ENCODE measurements at places on chromosomes 2 and 18.
A peak's percentile ranks its signal among the peaks of the same experiment; 100 is the strongest.

- DNase-seq = no peak
Measured at GRCh38 chr2:239009589-239009961, 161.7 kb downstream of the TWIST2 start.

GRCh38 chr2:3324404-3325281 lies 53.0 kb downstream of the EIPR1 start:
- no peak for DNase-seq

DNA sequence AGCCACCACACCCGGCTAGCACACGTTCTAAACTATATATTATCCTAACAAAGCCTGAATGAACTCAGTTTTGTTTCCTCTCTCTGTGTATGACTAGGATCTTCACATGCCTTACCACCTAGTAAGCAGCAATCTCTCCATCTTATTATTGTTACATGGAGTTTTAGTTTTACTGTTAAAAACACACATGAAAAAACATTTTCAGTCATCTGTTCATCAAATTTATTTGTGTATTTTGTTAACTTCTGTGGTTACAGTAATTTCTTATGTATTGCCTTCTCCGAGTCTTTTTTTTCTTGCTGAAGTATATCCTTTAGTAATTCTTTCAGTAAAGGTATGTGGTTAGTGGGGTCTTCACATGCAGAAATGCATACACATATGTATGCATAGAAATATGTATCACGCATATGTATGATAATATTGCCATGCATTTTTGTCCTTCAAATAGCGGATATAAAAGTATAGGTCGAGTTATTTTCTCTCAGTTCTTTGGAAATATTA lies 31.4 kb downstream of the ANO7 start:
- no peak for DNase-seq

DNA sequence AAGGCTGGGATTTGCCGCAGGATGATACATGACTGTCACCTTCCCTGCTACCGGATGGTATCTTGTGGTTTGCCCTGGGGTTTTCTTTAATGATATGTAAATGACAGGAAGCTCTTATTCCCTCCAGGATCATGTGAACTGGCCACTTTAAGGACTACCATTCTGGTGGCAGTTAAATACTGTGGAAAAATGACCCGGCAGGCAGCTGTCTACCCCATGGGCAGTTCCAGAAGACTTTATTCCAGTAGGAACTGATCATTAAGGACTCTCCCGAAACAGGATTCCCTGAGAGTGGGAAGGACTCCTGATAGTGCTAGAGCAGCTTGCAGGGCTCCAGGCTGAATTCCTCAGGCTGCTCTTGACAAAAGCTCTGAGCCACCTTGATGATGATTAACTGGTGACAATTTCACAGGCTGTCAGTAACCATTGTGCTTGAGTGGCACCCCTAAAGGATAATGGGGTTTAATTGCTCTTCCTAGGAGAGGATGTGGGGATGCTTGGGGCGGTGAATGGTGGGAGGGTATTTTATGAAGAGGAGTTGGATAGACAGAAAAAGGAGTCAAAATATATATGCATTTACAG lies 212.0 kb downstream of the CPS1 start:
- no peak for DNase-seq

GRCh38 chr2:176669398-176670174 lies 400.3 kb downstream of the MTX2 start:
- no peak for DNase-seq

GRCh38 chr18:11947214-11948191 lies 33.8 kb upstream of the IMPA2 start:
- DNase-seq = peak; percentile 37

DNA sequence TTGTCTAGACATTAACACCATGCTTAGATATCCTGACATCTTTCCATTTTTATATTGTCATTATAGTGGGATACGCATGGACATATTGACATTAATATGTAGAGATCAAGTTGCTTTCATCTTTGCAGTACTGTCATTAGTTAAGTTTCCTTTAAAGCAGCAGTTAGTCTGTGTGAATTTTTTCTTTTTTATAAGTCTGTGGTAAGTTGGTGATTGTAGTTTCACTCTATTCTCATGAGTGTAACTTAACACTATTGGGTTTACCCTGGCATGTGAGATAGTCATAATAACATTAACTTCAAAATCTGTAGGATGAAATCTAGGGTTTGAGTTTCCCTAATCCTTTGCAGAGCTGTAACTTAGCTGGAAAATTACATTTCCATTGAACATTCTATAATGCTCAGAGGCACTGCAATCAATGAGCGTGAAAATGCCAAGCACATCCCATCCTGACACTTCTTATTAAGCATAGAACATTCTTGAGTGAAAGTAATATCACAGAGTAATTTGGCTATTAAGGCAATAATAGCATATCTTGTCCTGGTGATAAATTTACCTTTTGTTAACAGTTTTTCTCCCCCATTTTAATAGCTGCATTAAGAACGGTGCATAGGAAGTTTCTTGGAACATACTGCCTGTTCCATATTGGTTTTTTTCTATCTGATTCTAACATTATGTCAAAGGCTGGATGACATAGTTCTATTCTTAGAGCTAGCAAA lies 47.5 kb upstream of the DARS1 start:
- DNase-seq = no peak

- no peak for DNase-seq
Measured at GRCh38 chr2:194327196-194327888, 1329.7 kb upstream of the SLC39A10 start.

GRCh38 chr2:239727776-239728600 lies 297.2 kb downstream of the NDUFA10 start:
- no peak for DNase-seq

GRCh38 chr2:32849456-32850194 lies 97.1 kb upstream of the LTBP1 start:
- no peak for DNase-seq

DNA sequence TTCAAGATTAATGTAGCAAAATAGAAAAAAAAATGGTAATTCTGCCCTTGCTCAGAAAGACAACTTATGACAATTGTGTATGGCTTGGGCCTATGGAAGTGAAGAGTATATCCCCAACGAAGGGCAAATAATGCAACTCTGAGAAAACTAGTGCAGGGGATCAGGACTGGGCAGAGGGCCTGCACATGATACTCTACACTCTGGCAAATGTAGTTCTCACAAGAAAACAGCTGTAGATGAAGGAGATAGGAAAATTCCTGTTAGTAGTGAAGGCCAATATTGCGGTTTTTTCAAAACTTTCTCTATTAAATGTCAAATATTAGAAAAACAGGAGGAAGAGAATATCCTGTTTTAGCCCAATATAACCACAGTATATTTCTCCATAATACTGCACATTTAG lies 77.8 kb downstream of the SCN9A start:
- DNase-seq = no peak

GRCh38 chr18:48459465-48459864 lies 50.3 kb upstream of the ZBTB7C start:
- DNase-seq = no peak

GRCh38 chr2:132521341-132521740 lies 104.7 kb downstream of the GPR39 start:
- no peak for DNase-seq

GRCh38 chr2:74497777-74498499 lies 1.5 kb downstream of the LBX2 start:
- no peak for DNase-seq

DNA sequence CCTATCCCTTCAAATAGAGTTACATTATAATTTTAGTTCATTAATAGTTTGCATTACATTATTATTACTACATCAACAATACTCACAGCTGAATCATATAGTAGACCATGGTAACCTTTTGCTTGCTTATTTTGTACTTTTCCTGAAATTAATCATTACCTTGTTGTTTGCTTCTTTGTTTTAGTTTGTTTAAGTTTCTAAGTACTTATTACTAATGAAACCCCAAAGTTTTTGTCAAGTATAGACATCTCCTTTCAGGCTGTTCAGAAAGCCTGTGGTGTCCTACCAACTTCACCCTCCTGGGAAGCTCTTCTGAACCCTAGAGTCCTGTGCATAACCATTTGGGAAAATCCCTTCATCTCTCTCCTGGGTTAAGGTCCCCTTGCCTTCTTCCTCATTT lies 43.5 kb upstream of the LAPTM4A start:
- DNase-seq = no peak

- DNase-seq = no peak
Measured at GRCh38 chr2:211068108-211068780, 511.8 kb downstream of the CPS1 start.

GRCh38 chr2:100674666-100675065 lies 111.9 kb downstream of the PDCL3 start:
- DNase-seq = no peak

GRCh38 chr2:71756280-71756906 lies 303.0 kb downstream of the DYSF start:
- DNase-seq = no peak

DNA sequence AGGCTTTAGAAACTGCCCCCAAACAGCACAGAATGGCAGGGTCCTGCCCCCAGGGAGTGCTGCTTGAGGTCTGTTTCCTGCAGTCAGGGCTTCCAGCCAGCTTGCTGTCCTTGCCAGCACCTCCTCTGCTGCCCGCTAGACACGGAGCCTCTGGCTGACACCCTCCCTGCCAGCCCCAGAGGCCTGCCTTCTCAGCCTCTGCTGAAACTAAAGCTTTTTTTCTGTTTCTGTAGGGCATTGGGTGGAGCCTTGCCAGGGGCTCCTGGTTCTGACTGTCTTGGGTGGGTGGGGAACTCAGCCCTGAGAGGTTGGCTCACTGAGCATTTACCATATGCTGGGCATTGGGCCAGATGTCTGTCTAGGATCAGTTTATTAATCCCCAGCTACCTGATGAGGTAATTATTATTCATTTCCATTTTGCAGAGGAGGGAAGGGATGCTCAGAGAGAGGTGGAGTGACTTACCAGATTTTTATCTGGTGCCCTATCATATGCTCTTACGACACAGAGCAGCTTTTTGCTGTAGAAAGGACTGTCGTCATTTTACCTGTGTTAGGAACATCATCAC lies 35.4 kb downstream of the INPP4A start:
- DNase-seq = no peak

- DNase-seq = no peak
Measured at GRCh38 chr2:70807102-70807827, 13.1 kb downstream of the CLEC4F start.

- no peak for DNase-seq
Measured at GRCh38 chr18:55861266-55861665, 273.3 kb upstream of the TCF4 start.

GRCh38 chr2:216117561-216118340 lies 8.6 kb downstream of the XRCC5 start:
- no peak for DNase-seq

- no peak for DNase-seq
Measured at GRCh38 chr18:5294113-5294456, 1.4 kb downstream of the ZBTB14 start.

GRCh38 chr2:42804338-42804737 lies 12.0 kb upstream of the HAAO start:
- DNase-seq = no peak

DNA sequence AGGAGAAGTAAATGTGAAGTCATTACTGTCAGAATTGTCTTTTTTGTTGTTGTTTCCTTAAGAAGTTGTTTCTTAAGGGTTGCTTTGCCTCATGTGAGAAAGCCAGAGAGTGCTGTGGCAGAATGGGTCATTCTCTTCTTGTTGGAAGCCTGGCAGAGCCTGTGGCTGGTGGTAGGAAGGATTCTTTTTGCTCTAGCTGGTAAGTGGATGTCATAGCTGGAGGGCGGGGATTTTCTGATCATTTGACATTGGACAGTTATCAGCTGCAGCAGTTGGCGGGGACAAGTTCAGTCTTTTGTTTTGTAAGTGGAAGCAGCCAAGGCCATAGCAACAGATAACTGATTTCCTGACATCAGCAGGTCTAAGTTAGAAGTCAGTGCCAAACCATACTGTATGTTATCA lies 5.5 kb upstream of the RMDN2 start:
- no peak for DNase-seq

DNA sequence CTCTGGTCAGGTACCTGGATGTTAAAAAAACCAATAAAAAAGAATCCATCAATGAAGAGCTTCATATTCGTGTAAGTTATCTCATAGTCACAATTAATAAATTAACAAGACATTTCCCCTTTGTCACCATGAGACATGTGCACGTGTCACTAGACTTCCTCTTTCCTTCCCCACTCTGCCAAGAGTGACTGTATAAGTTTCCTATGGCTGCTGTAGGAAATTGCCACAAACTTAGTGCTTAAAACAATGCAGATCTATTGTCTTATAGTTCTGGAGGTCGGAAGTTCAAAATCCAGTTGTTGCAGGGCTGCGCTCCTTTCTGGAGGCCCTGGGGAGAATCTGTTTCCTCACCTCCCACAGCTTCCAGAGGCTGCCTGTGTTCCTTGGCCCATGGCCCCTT lies 35.8 kb downstream of the SLC9A4 start:
- no peak for DNase-seq

DNA sequence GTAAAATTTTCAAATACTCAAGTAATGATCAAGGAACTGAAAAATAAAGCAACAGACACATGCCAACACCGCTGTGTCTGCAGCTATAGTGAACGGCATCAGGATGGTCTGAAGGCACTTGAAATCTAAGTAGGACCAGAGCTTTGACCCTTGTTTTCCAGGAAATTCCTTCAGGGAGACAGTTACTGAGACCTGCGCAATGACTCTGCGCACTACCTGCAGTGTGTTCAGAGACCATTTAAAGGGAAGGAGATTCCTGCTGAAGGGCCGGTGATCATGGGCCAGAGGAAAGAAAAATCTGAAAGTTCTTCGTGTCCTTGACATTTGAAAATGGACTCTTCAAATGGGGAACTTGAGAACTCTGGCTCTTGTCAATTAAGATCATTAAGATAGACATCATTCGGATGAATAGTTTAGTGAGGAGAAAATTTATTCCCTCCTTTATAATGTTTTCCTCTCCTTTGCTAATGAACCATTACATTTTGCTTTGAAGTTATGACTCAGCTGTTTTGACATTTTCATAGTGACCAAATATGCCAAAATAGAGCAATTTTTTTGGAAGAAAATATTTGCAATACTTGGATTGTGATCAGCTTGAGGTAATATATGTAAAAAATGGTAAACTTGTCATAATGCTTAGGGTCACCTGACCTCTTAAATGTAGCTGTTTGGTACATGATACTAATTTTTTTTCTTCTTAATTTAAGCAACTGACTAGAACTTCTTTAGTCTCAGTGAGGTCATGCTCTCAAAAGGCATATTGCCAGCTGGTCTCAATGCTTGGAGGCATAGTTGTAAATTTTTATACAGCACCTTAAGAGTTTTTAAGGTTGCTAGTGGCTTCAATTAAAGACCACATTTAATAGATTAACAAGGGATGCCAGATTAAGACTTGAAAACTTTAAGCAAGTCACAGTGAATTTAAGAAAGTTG lies 329.3 kb downstream of the ARHGAP15 start:
- DNase-seq = no peak

DNA sequence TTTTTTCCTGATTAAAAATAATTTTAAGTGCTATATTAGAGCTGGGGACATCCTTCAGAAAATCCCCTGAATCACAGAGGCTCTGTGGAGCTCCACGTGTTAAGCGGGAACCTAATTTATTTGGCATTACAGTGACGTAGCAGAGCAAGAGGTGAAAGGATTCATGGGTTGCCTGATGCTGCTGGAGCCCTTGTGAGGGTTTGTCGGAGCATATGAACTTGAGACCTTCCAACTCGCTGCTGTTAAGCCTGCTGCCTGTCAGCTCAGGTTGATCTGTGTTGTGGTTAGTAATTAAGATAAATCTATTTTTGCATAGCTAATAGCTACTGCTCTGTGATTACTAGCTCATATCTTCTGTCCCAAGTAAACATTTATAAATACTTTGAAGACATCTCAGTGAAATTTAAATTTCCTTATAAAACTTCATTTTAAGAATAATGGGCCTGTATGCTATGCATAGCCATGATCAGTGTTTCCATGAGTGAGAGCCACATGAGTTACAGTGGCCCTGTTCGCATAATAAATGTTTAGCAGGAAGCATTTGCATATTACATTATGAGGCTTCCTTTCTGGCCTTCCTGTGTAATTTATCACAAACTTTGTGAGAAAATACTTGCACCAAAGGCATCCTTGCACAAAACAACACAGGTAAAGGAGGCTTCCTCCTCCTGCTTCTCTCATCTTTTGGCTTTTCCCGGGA lies 438.9 kb downstream of the PTPRM start:
- no peak for DNase-seq

Data from activated CD4-positive, CD25-positive, alpha-beta regulatory T cell treated with anti-CD3 and anti-CD28 coated beads, Interleukin-2, amount 50 U/mL, for 16 hours (primary cell).